ENCODE measurements at places on chromosomes 4 and X. TPM values are rescaled to one million over a fixed set of nuclear protein-coding genes. Genes with fewer than 3 reads are reported as not detected.

Gene P2RY8
- 0.17 TPM for total RNA-seq

Gene SCD5
- total RNA-seq = 55.6 TPM

Gene IRS4
- total RNA-seq = 0.17 TPM

Gene TDO2
- not detected for total RNA-seq

- peak; percentile 98 for DNase-seq
These were observed 67.6 kb upstream of the FREM3 start for GRCh38 chr4:143768007-143768591.

DNA sequence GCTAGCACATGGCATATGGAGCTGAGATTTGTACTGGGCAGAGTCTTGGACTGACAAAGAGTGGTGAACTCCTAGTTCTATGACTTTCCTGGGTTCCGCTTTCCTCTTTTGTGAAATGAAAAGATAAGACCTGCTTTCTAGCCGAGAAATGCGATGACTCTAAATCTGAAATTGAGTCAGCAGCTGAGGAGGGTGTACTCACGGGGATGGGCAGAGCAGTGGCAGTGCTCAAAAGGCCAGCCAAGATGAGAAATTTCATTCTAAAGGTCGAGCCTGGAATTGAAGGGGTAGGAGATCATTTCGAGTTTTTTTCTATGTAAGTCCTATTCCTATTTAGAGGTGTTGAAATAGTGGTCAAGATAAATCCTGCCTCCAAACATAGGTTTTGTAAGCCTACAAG, 47.0 kb downstream of the NUDT9 start:
- DNase-seq = no peak

- DNase-seq = no peak
These were observed 201.8 kb upstream of the NDST4 start for GRCh38 chr4:115315182-115315581.

GRCh38 chrX:107825698-107826237, at the start of gene MID2:
Gene MID2, plus strand, starts transcription at chrX:107825866. Its CDS starts 561 bp downstream, at chrX:107826427.
- DNase-seq = peak; percentile 65

DNA sequence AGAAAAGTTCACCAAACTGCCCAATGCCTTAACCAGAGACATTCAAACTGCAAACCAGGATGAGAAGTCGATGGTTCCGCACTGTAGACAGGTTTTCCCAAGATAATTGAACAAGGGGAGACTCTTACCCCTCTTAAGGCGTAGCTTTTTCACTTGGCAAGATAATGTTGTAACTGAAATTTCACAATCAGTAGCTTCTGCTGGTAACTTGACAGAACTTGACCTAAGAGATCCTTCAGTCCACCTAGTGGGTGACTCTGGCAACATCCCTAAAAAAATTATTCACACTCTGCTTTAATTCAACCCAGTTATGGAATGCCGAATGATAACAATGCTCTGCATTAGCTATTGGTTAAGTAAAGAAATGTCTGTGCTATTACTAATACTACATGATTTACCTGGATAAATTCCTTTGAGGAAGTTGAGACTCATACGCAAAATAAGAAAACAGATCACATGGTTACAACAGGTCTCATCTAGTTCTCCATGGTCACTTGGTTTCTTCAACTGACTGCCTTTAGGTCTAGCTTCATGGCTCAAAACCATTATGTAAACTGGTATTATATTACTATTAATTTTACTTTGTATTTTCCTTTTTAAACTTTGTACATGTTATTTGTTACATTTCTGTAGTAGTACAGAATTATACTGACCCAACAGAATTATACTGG, 9.1 kb downstream of the ELF2 start:
- peak; percentile 61 for DNase-seq

- no peak for DNase-seq
These were observed 161.8 kb downstream of the RPA4 start for GRCh38 chrX:97045470-97045869.

DNA sequence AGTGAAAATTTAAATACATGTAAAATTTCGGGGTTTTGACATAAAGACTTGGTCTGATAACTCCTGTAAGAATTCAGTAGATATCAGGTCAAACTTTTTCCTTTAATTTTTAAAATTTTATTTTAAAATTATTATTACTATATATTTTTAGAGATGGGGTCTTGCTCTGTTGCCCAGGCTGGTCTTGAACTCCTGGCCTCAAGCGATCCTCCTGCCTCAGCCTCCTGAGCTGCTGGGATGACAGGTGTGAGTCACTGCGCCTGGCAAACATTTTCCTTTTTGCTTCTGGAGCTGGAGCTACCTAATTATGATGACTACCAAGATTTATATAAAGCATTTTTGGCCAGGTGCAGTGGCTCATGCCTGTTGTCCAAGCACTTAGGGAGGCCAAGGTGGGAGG, 37.3 kb downstream of the KLHL15 start:
- no peak for DNase-seq

GRCh38 chr4:19214591-19215186, 1037.0 kb upstream of the SLIT2 start:
- no peak for DNase-seq

Measured in dermis blood vessel endothelial cell (primary cell).